Activated naive CD8-positive, alpha-beta T cell treated with anti-CD3 and anti-CD28 coated beads, Interleukin-2, amount 10 ng/mL, durations not matched to agents 7 days and 5 days (primary cell): ENCODE measurements at places on chromosomes 5 and 9.

DNA sequence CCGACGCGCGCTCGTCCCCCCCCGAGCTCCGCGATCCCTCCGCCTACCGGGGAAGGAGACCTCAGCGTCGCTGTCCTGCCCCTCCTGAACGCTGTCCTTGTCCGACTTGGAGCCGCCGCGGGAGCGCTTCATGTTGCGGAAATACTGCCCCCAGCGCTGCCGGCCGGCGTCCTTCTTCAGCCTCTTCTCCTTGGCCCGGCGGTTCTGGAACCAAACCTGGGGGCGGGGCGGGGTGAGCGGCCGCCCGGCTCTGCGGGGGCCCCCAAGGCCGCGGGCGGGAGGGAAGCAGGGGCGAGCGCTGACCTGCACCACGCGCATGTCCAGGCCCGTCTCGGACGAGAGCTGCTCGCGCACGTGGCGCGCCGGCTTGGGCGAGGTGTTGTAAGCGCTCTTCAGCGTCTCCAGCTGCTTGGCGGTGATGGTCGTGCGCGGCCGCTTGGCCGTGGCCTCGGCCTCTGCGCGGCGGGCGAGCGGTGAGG lies 6.3 kb downstream of the LHX3 start:
- no peak for DNase-seq

DNA sequence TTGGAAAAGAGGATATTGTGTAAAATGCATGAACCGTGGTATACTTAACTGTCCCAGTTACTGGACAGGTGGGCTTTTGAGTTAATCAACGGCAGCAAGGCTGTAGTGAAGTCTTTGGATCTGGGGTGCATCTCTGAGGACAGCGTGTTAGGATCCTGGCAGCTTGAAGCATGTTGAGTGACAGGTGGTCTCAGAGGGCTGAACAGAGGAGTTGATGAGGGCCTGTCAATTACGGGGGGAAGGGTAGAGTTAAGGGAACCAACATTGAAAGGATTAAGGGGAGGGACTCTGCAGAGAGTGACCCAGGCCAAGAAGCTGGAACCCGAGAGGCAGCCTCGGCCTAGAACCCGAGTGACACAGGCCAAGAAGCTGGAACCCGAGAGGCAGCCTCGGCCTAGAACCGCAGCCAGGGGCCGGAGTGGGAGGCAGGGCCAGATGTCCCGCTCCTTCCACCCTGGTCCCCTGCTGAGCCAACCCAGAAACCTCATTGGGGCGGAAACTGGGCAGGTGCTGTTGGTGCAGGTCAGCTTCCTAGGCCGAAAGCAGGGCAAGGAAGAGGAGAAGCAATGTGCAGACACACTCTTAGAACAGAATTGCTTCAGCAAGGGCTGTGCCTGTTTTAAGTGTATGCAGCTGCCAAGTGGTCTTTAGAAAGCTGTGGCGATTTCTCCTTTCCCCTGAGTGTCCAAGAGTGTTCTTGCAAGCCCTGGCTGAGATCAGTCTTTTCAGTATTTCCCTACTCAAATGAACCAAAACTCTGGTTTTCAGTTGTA lies 62.0 kb downstream of the ANKRD33B start:
- no peak for DNase-seq

DNA sequence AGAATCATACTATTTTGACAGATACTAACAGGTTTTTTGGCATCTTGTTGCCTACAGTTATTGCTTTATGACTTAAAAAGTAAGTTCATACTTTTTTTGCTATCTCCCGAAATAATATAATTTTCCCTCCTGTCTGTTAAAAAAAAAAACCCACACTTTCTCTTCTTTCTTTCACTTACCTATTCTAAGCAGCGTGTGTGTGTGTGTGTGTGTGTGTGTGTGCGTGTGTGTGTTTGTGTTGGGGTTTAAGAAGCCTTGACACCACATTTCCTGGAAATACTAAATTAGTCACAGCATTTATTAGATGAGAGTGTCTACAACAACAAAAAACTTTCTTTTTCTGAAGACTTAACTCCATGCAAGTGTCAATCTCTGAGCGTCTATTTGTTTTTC lies 12.4 kb downstream of the TNFAIP8 start:
- no peak for DNase-seq

DNA sequence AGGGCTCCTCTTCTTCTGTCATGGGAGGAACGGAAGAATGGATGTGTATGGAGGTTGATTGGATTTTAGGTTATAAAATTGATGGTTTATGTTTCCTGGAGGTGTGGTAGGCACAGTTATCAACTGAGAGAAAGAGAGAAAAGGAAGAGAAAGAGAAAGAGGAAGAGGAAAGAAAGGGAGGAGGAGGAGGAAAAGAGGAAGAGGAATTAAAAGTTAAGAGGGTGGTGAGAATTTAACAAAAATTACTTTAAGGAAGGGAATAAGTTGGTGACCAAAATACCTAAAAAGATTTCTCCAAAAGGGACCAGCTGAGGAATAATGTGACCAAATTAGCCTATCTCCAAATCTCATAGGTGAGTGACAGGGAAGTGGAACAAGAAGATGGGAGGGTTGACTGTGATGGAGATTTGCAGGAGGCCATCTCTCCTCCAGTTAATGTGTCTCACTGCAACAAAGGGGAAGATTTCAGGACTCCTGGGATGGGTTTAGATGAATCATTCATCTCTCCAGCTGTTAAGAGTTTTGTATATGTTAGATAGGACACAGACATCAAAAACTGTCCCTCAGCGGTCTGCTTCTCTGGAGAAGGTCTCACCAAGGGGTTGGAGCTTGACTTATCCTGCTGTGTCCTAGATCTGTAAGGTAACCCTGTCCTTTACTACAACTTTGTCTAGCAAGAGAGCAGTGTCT lies 76.0 kb upstream of the TMC1 start:
- DNase-seq = no peak

GRCh38 chr9:93483497-93483896 lies 30.1 kb upstream of the FAM120AOS start:
- DNase-seq = no peak

GRCh38 chr5:54363669-54364068 lies 53.3 kb upstream of the ARL15 start:
- no peak for DNase-seq

- no peak for DNase-seq
Measured at GRCh38 chr5:73394610-73395009, 54.0 kb downstream of the FOXD1 start.
